Stimulated activated CD8-positive, alpha-beta memory T cell treated with anti-CD3 and anti-CD28 coated beads, Interleukin-7, amount 100 ng/mL, for 1 hour (primary cell): ENCODE measurements at places on chromosomes 11 and 22.

GRCh38 chr11:103448966-103449365, 339.7 kb downstream of the DYNC2H1 start:
- no peak for DNase-seq

DNA sequence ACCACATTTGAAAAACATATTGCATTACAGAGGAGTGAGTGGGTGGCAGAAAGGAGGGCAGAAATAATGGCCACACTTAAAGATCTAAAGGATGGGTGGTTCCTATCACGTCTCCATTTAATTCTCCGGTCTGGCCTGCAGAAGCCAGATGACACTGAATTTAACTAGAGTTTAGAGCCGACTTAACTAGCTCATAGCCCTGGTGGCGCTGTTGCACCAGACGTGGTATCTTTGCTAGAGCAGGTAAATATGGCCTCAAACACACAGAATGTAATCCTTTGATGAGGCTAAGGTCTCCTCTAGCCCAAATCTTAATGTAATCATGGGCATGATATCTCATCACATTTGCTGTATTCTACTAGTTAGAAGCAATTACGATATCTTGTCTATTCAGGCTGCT, 51.5 kb upstream of the GAL start:
- DNase-seq: no peak

- DNase-seq: no peak
Observed at GRCh38 chr22:26763633-26764361, 106.4 kb downstream of the MIAT start.

DNA sequence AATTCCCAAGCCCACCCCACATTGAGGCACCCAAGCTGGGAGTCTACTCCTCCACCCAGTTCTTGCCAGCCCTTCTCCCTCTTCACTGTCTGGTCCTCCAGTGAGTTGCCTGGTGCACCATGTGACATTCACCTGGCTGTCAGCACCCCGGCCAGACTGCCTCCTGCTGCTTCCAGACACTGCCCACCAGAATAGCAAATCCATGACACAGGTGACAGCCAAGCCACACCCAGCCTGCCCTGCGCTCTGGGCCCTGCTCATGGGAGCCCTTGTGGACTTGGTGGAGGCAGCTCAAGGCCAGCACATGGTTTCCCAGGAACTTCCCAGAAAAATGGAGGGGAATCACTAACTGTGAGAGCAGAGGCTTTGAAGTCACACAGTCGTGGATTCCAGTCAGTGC, 96.3 kb upstream of the CSNK2A3 start:
- DNase-seq: no peak

GRCh38 chr11:34437224-34438125, 1.3 kb upstream of the CAT start:
- no peak for DNase-seq

DNA sequence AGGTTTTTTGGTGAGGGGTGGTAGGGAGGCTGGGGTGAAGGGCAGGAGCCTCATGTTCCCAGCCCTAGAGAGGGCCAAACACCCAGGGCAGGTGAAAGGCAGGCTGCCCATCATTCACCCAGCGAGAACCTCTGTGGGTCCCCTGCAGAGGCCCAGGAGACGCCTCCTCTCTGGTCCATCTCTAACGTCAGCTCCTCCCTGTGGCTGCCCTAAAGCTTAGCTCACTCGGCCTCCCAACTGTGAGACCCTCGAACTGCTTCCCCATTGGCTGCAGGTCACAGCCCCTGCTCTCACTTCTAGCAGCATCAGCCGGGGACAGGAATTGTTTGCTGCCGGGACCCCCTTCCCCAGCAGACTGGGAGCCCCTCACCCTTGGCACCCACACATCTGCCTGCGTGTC, 615 bp upstream of the NFAM1 start:
- no peak for DNase-seq

- DNase-seq: no peak
Observed at GRCh38 chr11:131688048-131688693, 317.8 kb downstream of the NTM start.

DNA sequence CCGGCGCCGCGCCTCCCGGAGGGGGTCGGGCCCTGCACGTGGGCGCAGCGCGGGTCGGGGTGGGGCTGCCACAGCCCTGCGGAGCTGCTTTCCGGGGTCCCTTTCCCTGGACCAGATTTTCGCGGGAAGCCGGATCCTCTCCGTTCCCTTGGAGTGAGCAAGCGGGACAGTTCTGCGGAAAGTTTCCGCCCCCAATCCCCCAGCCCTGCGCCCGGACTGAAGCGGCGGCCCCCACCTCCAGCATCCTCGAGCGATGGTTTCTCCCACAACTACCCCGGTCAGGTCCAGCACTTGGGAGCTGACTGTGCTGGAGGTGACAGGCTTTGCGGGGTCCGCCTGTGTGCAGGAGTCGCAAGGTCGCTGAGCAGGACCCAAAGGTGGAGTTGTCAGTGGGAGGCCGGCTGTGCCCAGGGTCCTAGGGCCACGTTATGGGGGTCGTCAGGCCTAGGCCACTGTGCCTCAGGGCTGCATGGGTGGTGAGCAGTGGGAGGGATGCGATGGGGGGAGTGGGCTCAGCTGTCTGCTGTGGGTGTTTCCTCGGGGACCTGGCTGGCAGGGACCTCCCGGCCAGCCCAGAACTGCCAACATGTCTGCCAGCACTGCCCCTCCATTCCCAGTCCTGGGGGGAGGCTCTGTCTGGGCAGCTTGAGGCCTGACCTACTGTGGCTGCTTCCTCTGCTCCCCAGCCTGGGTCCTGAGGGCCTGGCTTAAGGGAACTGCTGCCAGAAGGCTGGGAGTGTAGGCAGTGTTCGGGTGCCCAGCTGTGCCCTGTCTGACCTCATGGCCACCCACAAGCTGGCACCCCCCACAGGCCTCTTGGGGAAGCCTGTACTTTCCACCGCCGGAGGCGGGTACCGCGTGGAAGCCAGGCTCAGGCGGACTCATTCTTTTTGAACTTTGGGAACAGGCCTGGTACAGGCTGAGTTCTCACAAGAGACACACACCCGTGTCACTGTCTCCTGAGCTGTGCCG, 726 bp downstream of the ST3GAL4 start:
- DNase-seq: no peak

DNA sequence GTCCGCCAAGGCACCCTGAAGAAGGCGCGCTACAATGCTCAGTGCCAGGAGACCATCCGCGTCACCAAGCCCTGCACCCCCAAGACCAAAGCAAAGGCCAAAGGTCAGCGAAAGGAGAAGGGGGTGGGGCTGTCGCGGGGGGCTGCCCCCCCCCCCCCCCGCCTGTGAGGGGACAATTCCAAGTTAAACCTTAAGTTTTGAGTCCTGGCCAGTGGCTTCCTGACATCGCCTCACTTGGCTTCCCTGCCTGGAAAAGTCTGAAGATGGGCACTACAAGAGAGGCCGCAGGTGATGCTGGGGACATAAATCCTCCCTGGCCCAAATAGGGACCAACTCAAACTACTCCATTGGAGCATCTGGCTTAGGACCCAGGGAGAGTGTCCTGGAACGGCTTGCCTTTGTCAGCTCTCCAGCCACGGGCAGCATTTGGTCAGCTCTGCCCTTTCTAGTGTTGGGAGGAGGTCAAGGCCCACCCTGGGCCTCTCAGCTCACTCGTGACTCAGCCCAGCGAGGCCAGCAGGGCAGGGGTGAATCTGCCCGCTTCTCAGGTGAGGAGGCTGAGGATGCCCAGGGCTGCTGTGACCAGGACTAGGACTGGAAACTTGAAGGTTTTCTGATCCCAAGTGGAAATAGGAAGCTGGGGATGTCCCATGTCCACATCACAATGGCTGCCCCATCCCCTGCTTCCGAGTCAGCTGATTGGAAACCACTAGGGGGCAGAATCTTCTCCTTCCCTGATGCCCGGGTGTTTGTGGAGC, 1.4 kb downstream of the MDK start:
- DNase-seq: no peak

DNA sequence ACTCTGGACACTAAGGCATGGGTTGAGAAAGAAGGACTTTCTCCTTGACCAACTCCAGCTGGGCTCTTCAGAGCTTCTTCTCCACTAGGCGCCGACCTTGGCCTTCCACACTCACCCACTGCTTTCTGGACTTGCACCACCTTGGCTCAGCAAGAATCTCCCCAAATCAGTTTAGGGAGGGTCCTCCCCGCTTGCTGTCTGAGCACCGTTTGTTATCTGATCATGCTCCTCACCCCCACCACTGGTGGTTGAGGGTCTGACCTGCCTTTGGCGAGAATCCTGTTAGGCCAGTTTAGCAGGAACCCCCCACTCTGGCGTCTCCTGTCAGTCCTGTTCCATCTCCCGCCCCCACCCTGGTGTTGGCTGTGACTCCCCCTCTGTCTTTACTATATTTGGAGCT, 10.4 kb downstream of the APOL2 start:
- DNase-seq: no peak

DNA sequence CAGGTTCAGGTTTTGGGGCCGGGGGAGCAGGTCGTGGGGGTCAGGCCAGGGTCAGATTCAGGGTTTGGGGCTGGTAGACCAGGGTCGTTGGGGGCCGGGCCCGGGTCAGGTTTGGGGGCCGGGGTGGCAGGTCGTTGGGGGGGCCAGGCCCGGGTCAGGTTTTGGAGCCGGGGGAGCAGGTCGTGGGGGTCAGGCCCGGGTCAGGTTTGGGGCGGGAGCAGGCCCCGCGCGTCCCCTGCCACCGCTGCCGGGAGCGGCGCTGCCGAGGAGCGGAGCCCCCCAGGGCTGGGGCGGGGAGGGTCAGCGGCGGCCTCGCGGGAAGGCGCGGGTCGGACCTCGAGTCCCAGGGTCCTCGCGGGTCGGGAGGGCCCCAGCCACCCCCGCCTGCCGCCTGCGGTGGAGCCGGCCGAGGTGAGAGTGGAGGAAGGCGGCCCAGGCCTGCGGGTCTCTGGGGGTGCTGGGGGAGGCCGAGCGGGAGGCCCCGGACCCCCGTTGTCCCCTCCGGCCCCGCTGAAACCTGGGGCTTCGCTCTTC, 535 bp downstream of the TRABD start:
- DNase-seq: no peak

DNA sequence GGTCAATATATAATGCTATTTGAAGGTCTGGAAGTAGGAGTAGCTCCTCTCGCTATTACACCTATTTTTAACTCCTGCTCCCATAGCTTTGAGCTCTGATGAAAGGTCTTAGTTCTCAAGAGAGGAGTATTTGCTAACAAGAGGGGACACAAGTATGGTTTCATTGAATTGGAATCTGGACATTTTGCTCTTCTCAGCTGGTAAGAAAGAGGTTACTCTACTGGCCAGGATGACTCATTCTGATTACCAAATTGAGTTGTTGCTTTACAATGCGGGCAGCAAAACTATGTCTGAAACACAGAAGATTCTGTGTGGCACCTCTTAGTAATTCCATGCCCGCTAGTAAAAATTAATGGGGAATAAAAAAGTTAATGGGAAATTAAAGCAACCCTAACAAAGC, 63.6 kb upstream of the EP300 start:
- DNase-seq: no peak

DNA sequence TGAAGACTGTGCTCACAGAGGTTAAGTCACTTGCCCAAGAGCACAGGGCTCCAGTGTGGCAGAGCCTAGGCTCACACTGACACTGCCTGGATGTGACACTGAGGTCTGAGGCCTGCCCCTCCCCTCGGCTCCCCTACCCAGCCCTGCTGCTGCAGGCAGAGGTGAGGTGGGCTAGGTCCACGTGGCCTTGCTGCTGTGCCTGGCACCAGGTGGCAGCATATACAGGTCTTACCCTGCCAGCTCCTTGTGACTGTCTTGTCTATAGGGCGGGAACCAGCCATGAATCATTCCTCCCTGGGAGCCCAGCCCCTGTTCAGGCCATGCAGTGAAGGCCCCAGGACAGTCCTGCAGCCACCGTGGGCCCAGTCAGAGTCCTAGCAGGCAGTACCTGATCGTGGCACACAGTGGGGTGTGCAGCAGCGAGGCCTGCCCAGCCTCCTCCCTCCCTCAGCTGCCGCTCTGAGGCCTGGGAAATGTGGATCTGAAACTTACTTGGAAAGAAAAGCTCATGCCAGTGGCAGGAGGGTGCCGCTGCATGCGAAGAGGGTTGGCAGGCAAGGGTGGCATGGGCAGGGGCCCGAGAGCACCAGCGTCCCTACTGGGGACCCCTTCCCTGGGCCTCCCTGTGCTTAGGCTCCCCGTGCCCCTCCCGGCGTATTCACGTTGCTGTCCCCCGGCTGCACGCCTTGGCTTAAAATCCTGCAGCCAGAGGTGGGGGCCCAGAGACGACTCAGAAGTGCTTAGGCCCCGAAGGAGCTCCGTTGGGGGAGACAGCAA, 1.2 kb upstream of the CERK start:
- no peak for DNase-seq

- no peak for DNase-seq
Observed at GRCh38 chr11:125637840-125638239, 12.9 kb downstream of the CHEK1 start.

DNA sequence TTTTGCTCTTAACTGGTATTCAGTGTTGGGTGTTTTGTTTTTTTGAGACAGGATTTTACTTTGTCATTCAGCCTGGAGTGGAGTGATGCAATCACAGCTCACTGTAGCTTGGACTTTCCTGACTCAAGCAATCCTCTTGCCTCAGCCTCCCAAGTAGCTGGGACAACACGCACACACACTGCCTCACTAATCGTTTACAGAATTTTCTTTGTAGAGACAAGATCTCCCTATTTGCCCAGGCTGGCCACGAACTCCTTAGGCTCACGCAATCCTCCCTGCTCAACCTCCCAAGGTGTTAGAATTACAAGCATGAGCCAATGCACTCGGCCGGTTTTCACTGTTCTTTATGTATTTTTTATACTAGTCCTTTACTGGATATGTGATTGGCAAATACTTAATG, 51.0 kb upstream of the IGLL5 start:
- DNase-seq: no peak

GRCh38 chr11:1479678-1480118, 6.9 kb downstream of the MOB2 start:
- DNase-seq: no peak

DNA sequence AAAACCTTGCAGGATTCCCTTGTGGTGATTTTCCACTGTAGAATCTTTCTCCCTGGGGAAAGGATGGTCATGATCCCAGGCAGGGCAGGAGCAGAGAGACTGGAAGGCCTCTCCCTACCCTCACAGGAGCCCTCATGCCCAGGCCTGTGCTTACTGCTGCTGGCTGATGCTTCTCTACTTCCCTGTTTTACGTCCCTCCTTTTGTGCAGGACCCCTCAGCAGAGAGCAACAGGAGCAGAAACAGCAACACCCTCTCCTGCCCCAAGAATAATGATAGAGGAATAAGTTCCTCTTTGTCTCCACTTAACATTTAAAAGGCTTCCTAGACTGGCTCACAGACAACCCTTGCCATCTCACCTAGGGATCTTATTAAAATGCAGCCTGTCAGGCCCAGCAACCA, 3.6 kb downstream of the ISX start:
- DNase-seq: no peak

DNA sequence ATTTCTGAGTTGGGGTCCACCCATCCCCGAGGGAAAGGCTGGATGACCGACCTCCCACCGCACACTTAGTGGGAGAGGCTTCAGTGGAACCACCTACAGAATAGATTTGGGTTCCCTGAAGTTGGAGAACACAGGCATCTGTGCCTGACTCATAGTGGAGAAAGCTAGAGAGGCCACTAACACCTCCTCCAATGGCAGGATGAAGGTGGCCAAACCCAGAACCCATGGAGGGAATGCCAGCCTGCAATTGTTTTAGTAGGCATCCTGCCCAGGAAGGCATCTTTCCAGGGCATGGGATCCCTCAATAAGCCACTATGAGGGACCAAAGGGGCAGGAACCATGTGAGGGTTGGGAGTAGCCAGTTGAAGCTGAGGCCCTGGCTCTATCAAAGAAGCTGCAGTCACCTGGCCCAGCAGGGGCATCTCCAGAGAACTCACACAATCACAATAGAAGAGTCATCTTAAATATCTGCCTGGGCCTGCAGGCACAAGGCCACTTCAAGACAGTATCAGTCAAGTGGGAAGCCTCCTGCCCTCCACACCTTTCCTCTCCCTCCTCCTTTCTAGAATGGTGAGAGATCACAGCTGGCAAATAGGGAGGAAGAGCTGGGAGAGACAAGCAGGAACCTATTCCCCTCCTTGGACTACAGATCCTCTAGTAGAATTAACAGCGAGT, 124.1 kb upstream of the CSNK2A3 start:
- no peak for DNase-seq
